Stimulated activated CD4-positive, alpha-beta T cell treated with anti-CD3 and anti-CD28 coated beads, TNF-alpha, amount 100 ng/mL, for 4 hours (primary cell): ENCODE measurements at places on chromosomes 13 and 19.

DNA sequence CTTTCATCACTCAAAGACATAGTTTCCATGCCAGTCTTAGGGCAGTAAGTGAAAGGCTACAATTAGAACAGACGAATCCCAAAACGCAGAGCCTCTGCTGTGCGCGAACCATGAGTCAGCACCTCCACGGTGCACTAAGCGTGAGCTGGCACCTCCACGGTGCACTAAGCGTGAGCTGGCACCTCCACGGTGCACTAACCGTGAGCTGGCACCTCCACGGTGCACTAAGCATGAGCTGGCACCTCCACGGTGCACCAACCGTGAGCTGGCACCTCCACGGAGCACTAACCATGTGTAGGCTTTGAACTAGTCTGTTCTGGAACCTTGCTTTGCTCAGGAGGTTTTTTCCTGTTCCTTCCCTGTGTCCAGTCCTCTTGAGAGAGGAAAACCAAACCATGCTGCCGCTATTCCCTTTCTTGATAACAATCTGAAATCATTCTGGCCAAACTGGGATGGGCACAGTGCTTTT, 120.6 kb downstream of the IRS2 start:
- DNase-seq: no peak

DNA sequence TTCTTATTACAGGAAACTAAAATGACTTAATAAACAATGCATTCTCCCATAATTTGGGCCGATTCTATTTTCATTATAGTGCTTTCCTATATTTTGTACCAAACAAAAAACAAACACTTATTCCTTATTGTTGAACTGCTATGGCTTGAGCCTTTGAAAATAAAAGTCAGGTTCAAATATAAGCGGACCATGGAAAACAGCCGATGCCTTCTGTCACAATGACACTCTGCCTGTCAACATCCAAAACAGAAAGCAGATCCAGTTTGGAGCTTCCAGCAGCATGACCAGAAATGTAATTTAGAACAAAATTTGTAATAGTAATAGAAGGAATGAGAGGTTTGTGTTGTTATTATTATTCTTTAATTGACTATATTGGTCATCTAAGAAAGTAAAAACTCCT, 194.5 kb downstream of the LHFPL6 start:
- no peak for DNase-seq

DNA sequence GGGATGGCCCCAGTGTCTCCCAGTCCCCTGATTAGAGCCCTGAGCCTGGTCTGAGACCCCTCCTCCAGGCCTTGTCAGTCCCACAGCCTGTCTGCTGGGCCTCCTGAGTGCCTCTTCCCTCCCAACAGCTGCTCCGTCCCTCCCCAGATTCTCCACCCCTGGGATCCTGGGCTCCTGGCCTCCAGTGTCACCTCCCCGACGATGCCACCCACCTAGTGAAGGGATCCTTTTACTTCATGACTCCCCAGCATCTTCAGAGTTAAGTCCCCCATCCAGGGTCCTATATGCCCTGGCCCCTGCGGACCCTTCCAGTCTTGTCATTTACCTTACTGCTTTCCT, 4.4 kb upstream of the PRX start:
- no peak for DNase-seq

- DNase-seq: no peak
Observed at GRCh38 chr19:4493104-4493928, 21.2 kb downstream of the HDGFL2 start.

DNA sequence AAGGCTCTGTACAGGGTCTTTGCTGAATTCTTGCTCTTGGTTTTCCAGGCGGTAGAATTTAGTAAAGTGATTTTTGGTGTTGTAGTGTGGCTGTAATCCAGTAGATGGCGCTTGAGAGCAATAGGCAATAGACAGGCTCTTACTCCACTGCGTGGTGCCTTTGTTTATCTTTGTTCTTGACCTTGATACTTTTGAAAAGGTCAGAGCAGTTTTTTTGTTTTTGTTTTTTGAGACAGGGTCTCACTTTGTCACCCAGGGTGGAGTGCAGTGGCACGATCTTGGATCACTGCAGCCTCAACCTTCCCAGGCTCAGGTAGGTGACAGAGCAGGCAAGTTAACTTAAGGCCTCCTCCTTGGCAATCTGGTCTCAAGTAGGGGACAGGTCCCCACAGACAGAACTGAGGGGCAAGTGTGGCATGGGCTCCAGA, 12.2 kb upstream of the LILRA5 start:
- DNase-seq: peak; percentile 32

DNA sequence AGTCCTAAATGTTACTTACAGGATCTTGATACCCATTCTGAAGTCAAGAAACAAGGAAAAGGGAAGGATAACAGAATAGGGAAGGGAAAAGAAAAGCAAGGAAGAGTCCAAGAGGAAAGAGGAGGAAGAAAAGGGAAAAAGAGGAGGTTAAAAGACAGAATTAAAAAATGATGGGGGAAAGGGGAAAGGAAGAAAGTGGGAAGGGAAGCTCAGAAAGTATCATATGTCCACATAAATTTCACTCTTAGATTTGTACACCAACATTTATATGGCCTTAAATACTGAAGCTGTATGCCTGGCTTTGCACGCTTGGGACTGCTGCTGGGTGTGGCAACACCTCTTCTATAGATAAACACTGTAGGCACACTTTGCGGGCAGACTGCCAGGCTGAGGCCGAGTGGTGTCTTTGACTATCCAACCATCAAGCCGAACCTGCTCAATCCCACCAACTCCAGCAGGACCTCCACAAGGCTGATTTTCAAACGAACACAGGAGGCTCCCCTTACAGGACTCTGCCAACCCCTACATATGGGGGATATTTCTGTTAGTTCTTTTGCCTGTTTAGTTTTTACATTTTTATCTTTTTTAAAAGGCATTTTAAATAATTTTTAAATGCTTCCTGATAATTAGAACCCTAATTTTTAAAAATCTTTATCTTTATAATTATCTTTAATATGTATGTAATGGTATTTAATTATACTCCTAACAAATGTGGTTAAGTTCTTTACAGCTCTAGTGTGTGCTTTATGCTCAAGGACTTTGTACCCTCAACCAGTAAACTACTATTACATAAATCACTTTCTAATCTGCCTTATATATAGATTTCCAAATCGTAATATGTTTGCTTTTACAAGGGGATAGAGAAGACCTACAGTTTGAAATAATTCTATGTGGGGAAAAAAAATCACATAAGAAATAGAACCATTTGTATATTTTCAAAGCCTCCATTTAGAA, 154.2 kb downstream of the DIAPH3 start:
- DNase-seq: no peak
